GM03348 (cell line): ENCODE measurements at places on chromosomes 12 and 14.

DNA sequence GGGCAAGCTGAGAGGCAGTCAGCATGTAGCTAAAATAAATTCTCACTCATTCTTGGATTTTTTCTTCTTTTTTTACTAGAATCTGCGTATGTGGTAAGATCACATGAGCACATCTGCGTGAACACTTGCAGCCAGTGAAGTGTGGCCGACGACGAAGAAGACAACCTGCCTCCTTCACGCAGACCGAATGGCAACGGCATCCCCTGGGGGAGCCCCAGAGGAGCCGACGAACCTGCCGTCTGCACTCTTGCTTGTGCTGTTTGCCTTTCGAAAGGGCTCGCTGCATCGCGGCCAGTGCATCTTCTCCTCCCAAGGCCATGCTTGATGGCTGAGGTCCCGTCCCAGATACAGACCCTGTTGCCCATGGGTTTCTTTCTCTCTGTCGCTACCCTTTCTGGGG lies 113.8 kb downstream of the KCNK10 start:
- no peak for DNase-seq

- peak; percentile 50 for DNase-seq
Observed at GRCh38 chr12:64392221-64392620, 1.7 kb upstream of the C12orf56 start.

DNA sequence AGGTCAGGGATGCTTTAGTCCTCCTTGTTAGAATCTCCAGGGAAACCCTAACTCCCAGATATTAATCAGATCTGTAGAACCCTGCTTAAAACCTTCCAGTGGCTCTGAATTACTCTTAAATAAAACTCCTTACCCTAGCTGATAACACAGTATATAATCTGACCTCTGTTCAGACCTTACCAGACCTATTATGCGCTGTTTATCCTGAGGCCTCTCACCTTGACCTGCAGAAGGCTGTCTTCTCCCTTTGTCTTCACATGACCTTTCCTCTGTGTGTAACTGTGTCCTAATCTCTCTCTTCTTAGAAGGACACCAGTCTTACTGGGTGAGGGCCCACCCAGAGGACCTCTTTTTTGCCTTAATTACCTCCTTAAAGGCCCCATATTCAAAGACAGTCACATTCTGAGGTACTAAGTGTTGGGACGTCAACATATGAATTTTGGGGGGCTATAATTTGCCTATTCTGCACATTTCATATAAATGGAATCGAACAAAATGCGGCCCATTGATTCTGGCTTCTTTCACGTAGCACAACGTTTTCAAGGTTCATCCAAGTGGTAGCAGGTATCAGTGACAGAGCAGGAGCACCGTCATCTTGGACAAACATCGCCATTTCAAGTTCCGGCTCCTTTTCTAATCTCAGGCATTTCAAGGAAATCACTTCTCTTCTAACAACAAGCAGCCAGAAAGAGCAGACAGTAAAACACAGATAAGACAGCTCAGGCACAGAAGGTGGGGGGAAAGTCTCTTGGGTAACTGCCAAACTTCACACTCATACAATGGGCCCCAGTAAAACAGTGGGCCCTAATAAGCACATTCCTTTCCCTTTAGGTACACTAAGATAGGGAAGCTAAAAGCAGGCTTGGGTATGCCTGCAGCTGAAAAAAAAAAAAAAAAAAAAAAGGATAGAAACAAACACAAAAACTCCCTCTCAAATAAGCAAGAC lies 200.2 kb upstream of the NUDT4 start:
- no peak for DNase-seq

- DNase-seq, result peak; percentile 21
Observed at GRCh38 chr12:47807338-47807737, 12.4 kb downstream of the HDAC7 start.

- DNase-seq, result peak; percentile 23
Observed at GRCh38 chr14:50222055-50222613, 9.2 kb downstream of the SOS2 start.

- no peak for DNase-seq
Observed at GRCh38 chr14:64464651-64465050, 648 bp upstream of the AKAP5 start.

GRCh38 chr12:46218322-46219095 lies 50.3 kb downstream of the SLC38A1 start:
- DNase-seq, result no peak

- DNase-seq, result no peak
Observed at GRCh38 chr12:110540048-110540447, 37.9 kb downstream of the RAD9B start.

DNA sequence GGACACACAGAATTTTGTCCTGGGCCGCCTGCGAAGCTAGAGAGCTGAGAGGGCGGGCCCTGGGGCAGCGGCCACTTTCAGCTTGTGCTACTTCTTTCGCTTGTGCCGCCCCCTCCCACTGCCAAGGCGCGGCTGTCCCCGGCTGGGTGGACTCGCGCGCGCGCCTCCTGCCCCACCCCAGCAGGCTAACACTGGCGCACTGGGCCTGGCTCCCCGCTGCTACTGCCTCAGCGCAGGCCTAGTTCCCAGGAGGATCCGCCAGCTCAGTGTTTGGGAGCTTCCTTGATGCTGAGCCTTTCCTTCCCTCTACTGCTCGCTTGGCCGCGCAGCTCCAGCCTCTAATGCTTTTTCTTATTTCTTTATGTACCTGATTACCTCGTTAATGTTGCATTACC lies 27.4 kb upstream of the METAP2 start:
- DNase-seq, result peak; percentile 49

- DNase-seq, result peak; percentile 45
Observed at GRCh38 chr12:92561543-92561899, 141.3 kb upstream of the PLEKHG7 start.

- no peak for DNase-seq
Observed at GRCh38 chr12:8030189-8030588, 2.3 kb upstream of the FOXJ2 start.

- peak; percentile 21 for DNase-seq
Observed at GRCh38 chr12:69630191-69630590, 19.5 kb upstream of the LRRC10 start.

GRCh38 chr12:102513272-102513671 lies 32.9 kb upstream of the IGF1 start:
- DNase-seq, result no peak

- no peak for DNase-seq
Observed at GRCh38 chr14:104099096-104100041, 13.9 kb downstream of the ASPG start.

GRCh38 chr14:85596562-85596961 lies 66.6 kb downstream of the FLRT2 start:
- DNase-seq, result no peak

DNA sequence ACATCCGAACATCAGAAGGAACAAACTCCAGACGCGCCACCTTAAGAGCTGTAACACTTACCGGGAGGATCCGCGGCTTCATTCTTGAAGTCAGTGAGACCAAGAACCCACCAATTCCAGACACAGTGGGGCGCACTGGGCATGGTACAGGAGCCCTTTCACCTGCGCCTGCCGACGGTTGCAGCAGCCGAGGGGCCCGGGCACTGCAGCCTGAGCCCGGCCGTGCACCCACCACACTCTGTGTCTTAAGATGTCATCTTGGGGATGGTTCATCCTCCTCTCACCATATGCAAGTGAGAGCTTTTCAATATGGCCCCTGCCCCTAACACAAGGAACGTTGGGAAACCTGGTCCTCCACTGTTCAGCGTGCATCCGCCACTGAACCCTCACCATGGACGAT lies 288.3 kb downstream of the TTC8 start:
- DNase-seq, result no peak

DNA sequence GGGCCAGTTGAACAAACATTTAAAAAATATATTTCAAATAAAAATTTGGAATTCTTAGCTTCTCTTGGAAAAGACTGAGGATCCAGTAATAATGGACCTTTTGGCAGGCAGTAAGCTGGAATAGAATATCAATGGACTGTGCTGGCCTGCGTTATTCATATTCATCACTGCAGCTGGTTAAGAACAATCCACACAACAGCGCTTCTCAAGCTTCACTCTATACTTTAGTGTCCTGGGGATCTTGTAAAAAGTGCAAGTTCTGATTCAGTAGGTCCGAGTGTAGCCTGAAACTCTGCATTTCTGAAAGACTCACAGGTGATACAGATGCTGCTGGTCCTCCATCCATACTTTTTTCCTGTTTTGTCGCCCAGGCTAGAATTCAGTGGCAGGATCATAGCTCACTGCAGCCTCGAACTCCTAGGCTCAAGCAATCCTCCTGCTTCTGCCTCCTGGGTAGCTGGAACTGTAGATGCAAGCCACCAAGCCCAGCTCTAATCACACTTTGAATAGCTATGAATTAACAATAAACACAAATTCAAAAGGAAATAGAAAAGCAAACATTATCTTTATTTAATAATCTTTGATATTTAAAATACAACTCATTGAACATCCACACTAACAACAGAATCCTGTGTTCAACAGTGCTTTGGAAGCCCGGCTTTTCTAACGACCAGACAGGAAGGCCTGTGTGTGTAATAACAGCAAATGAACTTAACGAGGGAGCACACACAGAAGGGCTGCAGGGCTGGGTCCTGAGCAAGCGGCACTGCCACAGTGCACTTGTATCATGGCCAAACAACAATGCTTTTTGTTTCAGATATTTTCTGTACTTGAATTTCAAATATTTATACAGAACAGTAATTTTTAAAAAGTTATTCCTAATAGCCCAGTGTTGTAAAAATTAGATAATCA lies 18.4 kb upstream of the TRIP11 start:
- DNase-seq, result no peak

DNA sequence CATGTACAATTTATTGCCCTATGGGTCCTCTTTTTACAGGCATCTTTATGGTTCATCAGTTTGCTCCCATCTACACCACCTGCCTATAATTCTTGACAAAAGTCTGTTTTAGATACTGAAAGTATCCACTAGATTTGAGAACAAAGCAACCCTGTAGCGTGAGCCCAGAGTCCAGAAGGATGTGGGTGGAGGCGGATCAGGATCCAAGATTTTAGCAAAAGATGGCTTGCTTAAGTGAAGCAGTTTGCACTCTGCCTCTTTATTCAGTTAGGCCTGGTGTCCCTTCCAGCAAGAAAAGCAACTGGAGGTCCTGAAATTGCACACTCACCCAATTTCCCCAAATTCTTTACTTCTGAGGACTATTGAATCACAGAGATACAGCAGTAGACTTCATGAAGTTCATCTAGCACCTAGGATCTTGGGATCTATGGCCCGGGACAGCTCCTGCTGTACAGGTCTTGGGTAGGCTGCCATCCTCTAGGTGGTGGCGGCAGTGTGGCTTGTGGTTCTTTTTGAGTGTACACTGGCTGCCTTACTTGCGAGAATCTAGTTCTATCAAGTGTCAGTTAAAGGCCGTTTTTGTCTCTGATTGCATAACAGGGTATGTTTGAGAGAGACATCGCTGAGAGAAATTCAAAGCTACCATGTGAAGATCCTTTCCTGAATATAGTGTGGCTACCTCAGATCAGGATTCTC lies 873.2 kb downstream of the NRXN3 start:
- no peak for DNase-seq

DNA sequence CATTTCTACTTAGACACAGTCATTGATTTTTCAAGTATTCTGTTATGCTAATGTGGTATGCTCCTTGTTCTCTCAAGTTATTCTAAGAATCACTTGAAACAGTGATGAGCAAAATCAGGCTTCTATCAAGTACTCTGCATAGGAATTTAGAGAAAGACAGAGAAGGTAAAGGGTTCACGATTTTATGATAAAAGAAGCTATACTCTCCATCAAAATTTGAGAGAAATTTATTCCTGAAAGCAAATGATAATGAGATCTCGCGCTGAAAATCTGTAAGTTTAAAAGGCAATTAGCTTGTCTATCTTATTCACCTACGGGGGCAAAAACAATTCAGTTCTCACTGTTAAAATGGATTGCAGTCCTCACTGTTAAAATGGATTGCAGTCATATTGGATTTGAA lies 1404.3 kb upstream of the FLRT2 start:
- no peak for DNase-seq

DNA sequence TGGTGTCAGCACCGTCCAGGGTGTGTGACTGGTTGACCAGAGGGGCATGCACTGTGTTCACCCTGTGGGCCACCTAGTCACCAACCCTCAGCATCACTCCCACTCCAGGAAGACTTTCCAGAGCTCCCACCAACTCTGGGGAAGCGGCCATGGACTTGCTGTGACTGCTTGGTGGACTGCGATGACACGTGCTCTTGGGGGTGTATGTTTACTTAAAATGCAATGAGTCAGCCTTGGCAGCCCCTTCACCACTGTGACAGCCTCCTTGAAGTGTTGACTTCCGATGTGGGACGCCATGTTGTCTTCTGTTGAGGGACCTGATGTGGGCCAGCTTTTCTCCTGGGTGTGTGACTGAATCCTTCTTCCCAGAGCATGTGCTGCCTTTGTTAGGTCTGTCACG lies 151.1 kb upstream of the RTL1 start:
- no peak for DNase-seq

- DNase-seq, result no peak
Observed at GRCh38 chr12:103687253-103687652, 100.2 kb downstream of the STAB2 start.

DNA sequence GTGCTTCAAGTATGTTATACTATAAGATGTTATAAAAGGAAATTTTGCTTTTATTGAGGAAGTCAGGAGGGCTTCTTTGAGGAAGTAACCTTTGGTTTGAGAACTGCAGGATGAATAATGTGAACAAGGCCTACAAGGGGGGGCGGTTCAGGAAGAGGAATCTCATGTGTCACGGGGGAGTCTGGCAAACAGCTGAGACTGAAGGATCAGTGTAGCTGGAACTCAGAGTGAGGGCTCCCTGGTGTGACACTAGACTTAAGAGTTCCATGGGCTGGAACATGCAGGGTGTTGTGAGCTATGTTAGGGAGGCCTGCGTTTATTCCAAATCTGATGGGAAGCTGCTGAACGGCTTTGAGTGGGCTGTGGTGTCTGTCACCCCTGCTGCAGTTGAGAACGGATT lies 62.3 kb downstream of the UNC79 start:
- no peak for DNase-seq

DNA sequence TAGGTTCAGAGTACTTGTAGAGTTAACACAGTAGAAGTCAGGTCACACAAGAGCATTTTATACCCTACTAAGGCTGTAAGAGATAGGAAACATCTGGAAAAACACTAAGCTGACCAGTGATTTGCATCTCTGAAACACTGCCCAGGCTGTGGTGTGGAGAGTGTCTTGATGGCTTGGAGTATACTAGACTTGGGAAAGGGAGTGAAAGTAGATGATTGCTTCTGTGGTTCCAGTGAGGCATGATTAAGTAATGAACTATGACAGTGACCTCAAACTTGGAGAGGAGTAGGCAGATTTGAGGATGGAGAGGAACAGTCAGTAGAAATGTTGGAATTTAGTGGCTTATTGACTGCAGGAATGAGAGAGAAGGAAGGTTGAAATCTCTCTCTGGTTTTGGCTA lies 201.2 kb downstream of the FLRT2 start:
- peak; percentile 70 for DNase-seq

- DNase-seq, result peak; percentile 6
Observed at GRCh38 chr12:15001733-15002382, 29.0 kb downstream of the PDE6H start.

DNA sequence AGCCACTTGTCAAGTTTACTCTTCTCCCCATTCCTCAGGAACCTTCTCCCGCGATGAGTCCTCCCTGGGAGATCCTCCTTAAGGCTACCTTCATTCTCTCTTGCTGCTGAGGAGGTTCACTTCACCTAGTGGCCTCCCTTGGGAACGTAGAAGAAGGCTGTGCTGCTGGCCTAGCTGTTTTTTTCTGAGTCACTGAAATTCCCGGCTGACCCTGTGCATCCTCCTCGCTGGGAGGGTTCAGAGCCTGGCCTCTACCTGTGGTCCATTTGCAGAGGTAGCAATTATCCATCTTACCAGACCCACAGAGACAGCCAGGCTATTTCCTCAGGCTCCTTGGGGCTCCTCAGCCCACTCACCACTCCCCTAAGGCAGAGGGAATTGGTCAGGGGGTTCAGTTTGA lies 4.6 kb downstream of the KRT82 start:
- no peak for DNase-seq
